ENCODE measurements at places on chromosomes 6 and 20.

DNA sequence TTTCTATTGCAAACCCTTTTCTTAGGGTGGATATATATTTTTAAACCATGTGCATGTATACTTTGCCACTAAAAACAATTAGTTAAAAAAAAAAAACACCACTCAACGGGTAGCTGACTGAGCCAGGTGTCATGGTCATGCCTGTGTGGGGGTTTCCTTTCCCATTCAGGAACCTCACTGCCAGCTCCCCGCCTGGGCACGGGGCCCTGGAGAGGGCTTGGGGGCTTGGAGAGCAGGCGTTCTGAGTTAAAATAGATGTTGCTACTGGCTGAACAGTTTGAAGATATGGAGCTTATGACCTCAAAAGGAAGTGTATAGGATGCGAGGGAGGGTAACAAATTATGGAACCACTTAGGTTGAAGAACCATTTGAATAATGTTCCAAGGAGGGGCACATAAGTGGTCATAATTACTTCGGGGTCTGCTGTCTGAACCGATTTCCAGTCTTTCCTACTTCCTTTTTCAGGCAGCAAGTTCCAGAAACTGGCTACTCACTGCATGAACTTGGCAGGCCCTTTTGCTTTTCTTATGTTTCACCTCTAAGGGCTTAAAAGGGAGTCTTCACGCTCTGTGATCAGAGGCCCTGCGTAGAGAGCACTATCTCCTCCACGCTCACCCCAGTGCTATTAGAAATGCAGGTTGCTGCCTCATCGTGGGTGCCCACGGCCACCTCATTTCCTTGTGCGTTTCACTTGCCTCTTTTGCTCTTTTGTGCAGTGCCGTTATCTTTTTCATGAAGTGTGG, 9.9 kb downstream of the STX16 start:
- no peak for DNase-seq

DNA sequence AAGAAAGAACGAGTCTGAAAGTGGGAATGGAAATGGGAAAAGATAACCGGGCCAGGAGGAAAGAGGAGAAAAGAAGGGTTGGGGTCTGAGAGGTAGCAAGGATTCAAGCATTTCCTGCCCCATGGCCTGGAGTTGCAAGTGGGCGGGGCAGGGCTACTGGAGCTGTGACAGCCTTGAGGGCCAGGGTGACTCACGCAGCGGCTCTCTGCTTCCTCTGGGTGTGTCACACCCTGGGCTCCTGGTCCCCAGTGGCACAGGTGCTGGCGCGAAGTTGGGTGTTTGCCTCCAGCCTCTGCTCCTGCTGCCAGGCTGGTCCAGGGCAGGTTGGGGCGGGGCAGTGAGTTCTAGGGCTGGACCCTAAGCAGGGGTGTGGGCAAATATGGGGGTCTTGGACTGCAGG, 3.3 kb upstream of the ULBP3 start:
- no peak for DNase-seq

DNA sequence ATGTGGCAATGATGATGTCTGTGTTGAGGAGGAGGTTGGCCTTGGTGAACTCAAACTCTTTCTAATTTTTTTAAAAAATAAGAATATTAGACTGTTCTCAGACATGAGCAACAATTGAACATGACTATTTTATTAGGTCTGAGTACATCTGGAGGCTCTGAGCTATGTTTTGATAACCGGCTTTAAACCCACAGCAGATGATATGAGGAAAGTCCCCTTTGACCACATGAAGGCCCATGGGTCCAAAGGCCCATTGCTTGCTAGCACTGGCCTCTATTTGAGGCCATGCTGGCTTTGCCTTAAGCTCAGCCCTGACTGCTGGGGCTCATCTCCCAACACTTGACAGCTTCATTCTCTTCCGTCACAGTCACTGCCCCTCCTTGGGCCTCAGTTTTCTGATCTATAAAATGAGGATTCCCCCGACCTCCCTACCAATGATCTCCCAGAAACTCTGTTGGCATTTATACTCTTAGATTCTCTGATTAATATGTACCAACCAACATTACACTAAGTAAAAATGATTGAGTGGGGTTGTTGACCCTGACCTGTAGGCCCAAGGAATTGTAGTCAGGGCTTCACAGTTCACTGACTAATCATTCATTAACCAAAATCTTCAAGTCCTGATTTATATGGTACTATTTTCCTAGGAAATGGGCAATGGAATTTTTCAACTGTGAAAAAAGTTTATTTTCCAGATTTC, 23.9 kb upstream of the TINAG start:
- DNase-seq, result no peak

DNA sequence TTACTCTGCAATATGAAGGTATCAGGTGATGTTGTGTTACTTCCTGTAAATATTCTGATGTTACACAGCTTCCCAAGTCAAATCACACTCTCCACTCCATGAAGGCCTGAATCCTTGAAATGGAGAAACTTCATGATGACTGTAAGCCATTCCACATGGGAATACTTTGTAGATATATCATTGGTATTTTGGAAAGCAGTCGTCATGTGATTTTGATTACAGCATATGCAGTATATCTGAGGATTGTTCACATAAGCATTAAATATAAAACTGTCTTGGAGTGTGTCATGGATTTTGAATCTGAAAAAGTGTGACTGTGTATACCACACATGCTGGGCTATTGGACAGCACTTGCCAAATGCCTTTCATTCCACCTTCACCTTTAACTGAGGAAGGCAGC, 118.3 kb upstream of the EXOC2 start:
- DNase-seq, result no peak

GRCh38 chr6:8829796-8830195, 394.5 kb upstream of the SLC35B3 start:
- DNase-seq, result no peak

DNA sequence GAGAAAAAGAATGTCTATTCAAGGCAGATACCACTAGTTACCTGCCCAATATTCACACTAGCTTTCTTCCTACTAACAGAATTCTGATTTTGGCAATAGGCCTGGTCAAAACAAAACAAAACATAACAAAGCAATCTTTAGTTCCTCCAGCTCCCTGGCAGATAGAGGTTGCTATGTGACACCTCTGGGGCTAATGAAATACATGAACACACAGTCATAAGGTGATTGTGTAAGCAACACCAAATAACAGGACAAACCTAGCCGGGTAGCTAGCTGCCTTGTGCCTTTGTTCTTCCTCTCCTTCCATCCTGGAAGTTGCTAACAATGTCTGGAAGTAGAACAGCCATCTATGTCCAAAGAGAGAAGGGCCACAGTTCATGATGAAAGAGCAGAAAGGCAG, 6.0 kb upstream of the HMGN3 start:
- DNase-seq, result no peak

DNA sequence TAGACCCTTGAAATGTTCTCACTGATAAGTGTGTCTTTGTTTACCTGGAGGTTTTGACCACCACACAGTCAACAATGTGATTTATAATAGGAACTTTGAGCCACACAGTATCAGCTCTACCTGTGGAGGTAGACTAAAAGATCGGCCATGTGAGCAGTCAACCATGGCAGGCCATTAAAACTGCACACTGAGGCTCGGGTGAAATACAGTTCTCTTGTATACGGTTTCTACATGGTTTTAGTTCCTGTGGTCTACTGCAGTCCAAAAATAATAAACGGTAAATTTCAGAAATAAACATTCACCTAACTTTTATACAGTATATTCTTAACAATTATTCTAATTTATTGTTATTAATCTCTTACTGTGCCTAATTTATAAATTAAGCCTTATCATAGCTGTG, 47.2 kb downstream of the TRIM38 start:
- no peak for DNase-seq

GRCh38 chr20:9276966-9277468, 208.1 kb downstream of the PLCB4 start:
- DNase-seq, result no peak

- DNase-seq, result no peak
These were observed 151.5 kb upstream of the FBXL4 start for GRCh38 chr6:99099243-99099642.

DNA sequence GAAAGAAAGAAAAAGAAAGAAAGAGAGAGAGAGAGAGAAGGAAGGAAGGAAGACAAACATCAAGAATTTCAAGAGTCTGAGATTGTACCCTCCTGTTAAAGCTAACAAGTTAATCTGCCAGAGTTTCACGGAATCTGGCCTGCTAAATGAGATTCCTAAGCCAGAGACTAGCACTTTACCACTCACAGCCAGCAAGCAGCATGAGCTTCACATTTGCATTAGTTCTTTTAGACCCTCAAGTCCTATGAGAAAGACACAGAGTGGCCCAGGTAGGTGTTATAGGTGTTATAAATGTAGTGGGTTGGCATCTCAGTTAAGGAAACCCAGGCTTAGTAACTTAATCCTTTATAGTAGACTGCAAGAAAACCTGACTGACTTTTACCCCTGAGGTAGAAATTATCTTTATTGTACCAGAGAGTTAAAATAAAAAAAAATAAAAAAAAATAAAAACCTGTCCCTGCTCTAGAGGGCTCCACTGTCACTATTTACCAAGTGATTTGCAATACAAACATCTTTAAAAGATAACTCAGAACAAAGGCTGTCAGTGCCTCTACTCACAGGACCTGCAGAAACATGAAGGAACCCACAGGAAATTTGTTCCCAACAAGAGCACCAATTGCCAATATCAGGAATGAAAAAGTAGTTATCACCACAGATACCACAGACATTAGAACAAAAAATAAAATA, 9.7 kb upstream of the IBTK start:
- DNase-seq, result no peak

- no peak for DNase-seq
These were observed 99.3 kb upstream of the CHD6 start for GRCh38 chr20:41717483-41717882.

GRCh38 chr6:13638626-13639025, 23.5 kb downstream of the NOL7 start:
- DNase-seq, result no peak

DNA sequence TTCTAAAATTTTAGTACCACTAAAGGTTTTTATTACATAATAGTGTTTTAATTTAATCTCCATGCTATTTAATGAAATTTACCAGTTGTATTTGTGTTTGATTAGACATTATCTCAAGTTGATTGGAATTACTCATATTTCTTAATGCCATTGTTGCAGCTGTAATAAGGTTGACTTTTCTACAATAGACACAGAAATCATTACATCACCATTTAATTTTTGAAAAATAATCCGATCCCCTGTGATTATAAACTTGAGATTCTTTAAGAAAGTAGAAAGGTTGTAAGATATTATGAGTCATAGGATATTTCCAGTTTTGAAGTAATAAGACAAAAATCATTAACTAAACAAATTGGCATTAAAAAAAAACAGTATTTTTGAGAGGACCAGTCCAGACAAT, 161.4 kb downstream of the PRL start:
- no peak for DNase-seq

DNA sequence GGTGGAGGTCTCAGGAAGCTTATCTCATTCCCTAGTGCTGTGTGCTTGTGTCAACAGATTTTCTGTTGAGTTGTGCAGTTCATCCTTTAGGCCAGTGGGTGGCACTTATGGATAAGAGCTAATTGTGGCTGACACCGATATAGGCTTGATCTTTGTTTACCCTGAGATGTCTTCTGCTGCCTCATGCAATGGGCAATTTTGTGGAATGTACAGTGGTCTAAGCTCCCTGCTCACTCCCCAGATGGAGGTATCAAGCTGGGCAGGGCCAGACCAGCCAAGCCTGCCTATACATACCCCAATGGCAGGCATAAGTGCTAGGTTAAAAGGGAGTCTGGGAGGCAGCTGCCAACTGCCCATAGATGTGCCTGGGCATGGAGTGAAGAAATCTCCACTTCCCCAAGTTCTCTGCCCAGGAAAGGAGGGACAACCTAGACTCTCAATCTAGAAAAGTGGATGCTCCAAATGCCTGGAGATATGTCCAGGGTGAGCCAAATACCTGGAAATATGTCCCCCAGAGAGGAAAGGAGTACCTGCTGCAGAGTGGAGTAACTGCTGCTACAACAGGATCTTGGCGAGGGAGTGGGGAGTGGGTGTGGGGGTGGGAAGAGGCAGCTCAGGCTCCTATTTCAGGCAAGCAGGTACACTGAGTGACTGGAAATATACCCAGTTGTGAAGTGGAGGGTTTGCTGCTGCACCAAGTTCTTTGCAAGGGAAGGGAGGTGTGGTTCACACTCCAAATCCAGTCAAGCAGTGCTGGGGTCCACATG, 53.2 kb upstream of the ARG1 start:
- DNase-seq, result no peak

DNA sequence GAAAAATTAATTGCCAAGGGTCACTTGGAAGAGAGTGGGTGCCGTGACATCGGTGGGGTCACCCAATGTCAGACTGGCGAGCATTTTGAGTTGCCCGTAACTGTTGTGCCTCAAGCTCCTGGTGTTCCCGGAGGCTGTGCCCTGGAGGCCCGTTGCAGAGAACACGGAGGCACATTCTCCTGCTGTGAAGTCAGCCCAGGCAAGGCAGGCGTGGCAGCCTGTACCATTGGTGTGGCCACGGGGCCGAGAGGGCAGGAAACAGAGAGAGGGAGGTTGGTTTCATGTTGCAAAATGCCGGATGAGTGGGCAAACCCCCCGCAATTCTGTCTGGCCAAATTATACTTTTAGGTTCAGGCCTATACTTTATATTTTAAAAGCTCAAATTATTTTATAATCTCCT, 81.2 kb downstream of the THBS2 start:
- DNase-seq, result no peak

DNA sequence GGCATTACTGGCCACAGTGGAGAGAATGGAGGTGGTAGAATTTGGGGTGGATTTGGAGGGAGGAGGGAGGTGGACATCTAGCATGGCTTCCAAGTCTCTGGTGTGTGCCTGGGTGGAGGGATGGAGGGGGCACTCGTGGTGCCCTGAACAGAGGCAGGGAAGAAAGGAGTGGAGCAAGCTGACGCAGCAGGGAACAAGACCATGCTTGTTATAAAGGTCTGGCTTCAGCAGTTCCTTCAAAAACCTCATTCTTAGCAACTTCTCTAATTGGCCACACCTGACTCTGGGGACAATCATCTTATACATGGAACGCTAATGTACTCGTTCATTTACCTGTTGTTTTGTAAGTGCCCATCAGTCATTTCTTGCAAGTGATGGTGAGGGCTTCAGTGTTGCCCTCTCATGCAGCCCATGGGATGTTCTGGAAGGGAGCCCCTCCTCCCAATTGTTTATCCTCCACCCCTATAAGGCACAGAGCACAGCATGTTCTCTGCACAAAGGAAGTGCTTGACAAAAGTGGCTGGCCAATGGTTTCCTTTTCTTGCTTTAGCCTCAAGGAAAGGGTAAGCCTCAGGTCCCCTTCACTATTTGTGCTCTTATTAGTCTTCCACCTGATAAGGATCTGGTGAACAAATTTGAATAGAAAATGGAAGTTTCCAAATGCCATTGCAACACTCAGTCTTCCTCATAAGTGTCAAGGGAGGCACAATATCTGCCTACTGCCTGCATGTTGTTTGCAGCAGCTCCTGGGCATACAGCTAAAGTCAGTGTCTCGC, 39.3 kb downstream of the GFOD1 start:
- DNase-seq, result no peak

Measured in GM19239 (cell line).